OCI-LY7 (cell line): ENCODE measurements at places on chromosomes 12 and 14.

DNA sequence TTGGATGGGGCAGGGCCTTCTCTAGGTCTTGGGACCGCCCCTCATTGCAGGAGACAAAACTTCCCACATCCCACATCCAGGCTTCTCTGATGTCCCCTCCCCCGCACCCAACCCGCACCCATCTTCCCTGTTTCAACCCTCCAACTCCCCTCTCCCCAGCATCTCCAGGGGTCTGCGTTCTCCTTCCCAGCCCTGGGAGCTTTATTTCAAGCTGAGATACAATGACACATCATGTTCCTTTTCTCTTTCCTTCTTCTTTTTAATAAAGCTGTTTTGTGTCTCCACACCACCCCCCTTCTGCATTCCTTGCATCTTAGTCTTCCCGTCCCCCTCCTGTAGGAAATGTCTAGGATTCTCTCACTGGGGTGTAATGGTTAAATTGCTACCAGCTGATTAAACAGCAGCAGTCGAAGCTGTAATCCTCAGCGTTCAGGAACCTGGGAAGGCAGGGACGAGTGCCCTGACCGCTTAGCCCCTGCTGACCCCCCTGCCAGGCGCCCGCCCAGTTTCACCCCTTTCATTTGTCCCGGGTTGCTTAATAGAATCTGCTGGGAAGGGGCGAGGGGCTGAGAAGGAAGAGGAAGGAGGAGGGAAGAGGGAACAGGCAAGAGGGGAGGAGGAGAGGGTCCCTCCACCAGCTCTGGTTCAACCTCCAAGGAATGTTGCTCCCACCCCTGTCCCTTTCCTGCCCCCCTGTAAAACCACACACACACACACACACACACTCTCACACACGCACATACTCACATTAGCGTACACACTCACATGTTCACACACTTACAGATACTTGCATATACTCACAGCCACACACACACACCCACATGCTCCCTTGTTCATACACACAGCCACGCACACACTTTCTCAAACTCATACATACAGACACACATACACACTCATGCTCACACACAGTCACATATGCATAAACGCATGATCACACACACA lies 104.5 kb upstream of the MED13L start:
- no peak for DNase-seq

GRCh38 chr14:90995785-90996184 lies 64.7 kb downstream of the RPS6KA5 start:
- DNase-seq, result no peak

- no peak for DNase-seq
Observed at GRCh38 chr12:52618866-52619265, 507 bp upstream of the KRT73 start.

DNA sequence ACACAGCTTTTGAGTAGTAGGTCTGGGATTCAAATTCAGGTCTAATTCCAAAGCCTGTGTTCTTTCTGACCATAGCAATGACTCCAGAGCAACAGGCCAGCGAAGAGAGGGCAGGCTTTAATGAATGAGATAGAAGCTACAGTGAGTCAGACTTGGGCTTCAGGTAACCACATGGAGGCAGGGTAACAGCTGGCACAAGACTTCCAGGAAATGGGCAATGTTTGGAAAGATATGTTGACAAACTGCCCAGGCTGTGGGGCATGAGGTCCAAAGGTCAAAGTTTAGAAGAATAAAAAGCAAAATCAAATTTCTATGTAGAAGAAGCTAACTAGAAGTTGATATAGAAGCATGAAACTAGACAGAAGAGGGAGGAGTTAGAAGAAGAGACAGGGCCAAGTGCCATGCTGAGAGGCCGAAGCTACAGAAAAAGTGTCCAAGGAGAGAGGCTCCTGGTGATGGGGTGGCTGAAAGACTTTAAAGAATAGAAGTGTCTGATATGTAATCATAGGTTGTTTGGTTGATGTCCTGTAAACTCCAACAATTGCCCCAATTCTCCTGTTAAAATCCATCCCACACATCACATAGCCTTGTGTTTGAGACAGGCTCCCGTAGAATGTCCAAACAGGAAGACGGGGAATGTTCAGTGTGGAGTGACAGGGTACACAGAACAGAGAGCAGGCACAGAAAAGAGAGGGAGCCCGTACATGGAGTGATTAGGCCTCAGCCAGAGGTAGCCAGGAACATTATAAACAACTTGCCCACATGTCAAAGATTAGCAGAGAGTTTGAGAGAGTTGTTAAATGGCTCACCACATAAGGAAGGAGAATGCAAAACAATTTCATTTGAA lies 384.7 kb downstream of the CCDC91 start:
- no peak for DNase-seq

- DNase-seq, result no peak
Observed at GRCh38 chr12:124365726-124366430, 71.0 kb downstream of the RFLNA start.

- no peak for DNase-seq
Observed at GRCh38 chr12:2169489-2169888, 116.7 kb downstream of the CACNA1C start.

- DNase-seq, result no peak
Observed at GRCh38 chr14:93582516-93582915, 151.8 kb downstream of the UNC79 start.

DNA sequence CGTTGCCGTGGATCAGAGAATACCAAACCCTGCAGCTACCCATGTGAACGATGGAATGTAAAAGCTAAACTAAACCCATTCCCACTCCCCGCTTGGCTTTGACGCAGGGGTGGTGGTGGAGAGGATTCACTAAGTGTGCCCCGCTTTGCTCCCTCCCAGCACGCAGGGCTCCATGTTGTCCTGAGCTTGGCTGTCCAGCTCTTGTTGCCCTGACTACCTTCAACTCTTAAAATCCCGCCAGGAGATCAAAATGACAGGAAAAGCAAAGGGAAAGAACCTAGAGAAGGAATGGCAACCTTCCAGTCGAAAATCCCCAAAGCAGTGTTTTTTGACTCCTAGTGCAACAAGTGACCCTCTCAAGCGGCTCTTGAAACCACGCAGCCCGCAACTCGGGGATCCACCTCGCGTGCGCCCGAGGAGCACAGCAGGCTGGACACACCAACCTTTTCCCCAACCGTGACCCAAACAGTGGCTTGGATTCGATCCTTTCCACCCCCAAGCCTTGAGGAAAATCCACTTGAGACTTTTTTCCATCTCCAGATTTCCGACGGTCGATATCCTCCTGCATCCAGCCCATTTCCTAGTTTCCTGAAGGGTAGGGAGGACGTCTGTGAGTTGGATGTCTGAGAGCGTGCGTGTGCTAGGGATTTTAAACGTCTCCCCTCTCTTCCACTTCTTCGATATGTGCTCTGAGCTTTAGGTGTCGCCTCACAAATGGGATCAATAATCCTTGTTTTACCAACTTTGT lies 1.4 kb downstream of the SYT10 start:
- DNase-seq, result no peak

DNA sequence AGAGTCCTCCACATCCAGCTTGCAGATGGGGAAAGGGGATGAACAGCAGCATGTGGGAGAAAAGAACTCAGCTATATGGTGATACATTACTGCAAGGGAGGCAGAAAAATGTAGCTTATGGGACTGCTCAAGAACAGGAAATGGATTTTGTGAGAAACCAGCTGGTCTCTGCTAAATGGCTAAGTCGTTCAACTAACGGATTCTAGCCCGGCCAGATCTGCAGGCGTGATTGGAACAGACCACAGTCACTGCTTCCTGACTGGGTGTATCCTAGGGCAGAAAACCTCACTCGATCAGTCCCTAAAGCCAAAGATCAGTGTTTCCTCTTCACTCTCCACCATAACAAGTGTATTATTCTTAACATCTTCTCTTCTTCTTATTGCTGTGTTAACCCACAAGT lies 8.1 kb upstream of the PTGDR start:
- DNase-seq, result no peak

- DNase-seq, result no peak
Observed at GRCh38 chr12:54051026-54051842, 2.4 kb upstream of the HOXC4 start.

DNA sequence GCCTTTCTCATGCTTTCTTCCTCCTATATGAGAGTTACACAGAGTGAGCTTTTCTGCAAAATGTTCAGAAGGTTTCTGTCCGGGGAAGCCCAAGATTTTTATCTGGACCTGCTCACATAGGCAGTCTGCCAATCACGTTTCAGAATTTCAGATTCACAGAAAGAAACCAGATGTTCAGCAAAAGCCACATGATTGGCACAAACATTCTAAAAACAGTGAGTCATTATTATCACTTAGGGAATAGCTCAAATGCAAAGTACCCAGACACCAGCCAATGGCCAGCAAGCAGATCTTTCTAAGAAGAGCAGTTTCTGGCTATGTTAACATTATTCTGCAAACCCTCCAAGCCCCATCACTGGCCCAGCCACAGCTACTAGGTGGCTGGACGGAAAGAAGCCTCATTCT lies 1558.5 kb upstream of the TMEM132C start:
- no peak for DNase-seq

- no peak for DNase-seq
Observed at GRCh38 chr14:61358554-61359226, 37.3 kb downstream of the PRKCH start.

DNA sequence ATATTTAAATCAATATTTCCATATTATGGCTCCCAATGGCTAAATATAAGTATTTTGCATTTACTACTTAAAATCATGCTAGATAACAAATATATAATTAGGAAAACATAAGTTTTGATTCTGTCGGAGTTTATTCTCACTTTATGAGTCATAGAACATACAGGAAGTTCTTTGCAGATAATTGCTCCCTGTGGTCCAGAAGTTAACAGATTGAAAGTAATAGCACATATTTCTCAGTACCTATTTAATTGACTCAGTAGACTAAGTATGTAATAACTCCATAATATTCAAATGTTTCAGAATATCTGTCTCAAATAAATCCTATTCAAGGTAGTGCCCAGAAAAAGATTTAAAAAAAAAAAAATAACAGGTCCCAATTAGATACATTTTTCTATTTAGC lies 806.0 kb upstream of the ATXN7L3B start:
- no peak for DNase-seq
